Left forelimb (tissue), 1 donor: ENCODE measurements at places on chromosomes 6 and 20.
A peak's percentile ranks its signal among the peaks of the same experiment; 100 is the strongest.

DNA sequence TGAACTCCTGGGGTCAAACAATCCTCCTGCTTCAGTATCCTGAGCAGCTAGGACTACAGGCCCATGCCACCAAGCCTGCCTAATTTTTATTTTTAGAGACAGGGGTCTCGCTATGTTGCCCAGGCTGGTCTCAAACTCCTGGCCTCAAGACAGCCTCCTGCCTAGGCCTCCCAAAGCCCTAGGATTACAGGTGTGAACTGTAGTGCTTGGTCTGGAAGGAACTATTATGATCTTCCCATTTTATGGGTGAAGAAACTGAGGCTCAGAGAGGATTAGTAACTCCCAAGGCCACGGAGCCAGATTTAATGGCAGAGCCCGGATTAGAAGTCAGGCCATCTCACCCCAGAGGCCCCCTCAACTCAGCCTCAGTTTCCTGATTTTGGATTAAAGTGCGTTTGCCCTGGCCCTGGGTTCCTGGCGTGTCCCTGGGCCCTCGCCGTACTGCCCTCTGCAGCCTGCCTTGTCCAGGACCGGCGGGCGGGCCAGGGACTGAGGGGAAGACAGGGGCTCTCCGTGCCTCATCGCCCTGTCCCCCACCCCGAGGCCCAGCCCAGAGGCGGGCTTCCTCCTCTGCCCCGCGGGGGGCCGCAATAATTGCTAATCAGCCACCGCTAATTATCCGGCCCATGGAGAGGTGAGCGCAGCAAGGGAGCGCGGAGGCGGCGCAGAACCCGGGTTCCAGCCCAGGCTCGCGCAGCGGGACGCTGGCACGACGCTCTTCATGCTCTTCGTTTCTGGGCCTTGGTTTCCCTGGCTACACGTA lies 34.9 kb downstream of the CD40 start:
- no peak for DNase-seq

- DNase-seq, result no peak
These were observed 27.5 kb upstream of the TBX18 start for GRCh38 chr6:84791927-84792326.

- no peak for DNase-seq
These were observed 10.6 kb downstream of the MYB start for GRCh38 chr6:135191508-135192255.

- DNase-seq, result no peak
These were observed 63.5 kb downstream of the TRMT6 start for GRCh38 chr20:5886788-5887187.

GRCh38 chr6:162726947-162727321 lies 632 bp downstream of the PRKN start:
- DNase-seq, result no peak

- DNase-seq, result no peak
These were observed 77.2 kb downstream of the SSR1 start for GRCh38 chr6:7235712-7236305.

DNA sequence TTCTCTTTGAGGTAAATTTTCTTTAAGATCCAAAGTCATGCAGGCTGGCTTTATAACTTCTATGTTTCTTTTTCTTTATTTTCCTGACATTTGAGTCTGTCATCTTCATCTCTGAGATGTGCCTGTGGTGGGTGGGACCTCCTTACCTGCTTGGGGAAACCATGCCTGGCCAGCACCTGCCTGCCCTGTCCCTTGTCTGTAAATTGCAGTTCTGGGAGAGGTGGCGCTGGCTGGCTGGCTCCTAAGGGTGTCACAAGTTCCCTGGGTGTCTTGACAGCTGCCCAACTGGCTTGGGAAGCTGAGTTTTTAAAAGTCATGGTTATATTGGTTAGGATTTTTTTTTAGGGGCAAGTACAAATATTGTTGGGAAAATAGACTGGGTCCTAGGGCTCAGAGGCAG lies 36.3 kb downstream of the SCAND1 start:
- no peak for DNase-seq

DNA sequence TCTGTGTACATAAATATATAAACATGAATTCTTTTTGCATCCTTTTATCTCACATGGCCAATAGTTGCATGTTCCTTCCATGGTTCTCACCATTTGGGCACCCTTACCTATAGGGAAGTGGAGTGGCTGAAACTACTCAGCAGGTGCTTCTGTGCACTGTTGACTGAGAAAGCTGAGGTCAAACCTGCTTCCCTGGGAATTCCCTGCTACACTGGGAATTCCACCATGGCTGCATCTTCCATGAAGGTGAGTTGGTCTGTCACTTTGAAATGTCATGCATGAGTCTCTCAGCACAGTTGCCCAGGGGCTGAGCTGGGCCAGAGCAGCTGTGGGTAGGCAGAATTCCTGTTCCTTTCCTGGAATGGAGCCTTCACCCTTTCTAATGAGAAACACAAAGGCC lies 193.8 kb upstream of the PRSS16 start:
- DNase-seq, result no peak

DNA sequence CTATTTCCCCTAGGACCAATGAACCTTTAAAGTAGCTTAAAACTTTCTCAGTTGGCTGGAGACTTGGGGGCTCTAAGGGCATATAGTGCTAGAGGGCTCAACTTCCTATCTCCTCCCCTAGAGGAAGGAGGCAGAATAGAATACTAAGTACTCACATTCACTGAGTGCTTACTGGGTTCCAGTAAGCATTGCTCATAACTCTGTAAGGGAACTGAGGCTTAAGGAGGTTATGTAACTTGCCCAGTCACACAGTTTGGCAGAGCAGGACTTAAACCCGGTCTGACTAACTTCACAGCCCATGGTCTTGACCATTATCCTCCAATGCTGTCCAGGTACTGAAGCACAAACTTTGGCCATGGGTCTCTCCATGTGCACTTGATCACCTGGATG lies 12.5 kb downstream of the SESN1 start:
- no peak for DNase-seq

DNA sequence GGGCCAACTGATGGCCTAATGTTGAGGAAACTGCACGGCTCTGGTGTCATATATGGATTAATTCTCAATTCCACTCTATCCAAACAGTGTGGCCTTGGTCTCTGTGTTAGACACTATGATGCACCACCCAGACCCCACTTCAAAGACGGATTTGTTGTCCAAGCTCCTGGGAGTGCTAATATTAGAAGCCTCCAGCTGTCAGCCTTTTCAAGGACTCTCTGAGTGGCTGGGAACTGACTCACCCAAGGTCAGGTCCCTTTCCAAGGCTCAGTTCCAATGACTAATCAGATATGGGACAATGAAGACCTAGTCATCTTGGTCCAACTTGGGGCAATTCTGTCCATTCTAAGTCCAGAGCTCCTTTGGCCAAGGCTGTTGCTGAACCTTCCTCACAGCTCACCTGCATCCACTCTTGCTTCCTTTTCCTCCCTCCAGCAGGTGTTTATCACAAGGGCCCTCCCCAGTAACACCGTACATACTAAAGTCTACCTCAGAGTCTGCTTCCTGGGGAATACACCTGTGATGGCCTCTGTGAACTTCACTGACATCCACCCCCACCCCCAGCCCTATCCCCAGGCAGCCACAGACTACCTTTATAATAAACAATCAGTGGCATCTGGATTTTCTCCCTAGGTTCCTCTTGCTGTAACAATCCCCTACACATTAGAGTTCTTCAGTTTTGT lies 7.2 kb upstream of the IL20RA start:
- DNase-seq, result no peak

DNA sequence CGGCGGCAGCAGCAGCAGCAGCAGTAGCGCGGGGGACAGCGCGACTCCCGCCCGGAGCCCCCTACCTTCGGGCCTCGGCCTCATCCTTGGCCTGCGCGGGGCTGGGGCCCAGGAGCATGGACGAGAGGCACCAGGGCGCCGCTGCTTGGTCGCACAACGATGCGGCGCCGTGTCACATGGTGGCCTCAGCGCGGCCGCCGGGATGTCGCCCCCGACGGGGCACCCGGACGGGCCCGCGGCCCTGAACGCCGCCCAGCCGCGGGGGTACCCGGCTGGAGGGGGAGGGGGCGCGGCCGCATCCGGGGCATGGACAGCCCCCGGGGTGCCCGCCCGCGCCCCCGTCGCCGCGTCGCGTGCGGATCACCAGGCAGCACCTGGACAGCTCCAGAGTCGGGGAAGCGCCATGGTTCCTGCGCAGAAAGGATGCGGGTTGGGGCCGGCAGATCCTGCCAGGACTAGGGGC lies 57.1 kb downstream of the CDH22 start:
- no peak for DNase-seq

DNA sequence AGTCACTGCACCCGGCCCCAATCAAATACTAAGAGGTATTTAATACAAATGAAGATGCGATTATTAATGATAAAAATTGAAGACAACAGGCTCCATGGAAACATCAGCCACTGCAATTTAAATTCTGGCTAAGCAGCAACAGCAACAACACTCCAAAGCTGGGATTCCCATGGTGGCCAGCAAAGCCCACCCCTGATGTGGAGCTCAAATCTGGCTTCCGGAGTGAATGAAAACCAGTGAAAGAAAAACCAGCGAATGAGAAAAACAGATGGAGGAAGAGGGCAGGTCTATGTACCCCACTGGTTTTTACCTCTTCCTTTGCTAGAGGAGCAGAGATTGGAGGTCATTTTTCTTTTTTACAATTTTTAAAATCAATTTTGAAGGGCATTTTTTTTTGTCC lies 135.9 kb upstream of the PDE10A start:
- DNase-seq, result no peak

DNA sequence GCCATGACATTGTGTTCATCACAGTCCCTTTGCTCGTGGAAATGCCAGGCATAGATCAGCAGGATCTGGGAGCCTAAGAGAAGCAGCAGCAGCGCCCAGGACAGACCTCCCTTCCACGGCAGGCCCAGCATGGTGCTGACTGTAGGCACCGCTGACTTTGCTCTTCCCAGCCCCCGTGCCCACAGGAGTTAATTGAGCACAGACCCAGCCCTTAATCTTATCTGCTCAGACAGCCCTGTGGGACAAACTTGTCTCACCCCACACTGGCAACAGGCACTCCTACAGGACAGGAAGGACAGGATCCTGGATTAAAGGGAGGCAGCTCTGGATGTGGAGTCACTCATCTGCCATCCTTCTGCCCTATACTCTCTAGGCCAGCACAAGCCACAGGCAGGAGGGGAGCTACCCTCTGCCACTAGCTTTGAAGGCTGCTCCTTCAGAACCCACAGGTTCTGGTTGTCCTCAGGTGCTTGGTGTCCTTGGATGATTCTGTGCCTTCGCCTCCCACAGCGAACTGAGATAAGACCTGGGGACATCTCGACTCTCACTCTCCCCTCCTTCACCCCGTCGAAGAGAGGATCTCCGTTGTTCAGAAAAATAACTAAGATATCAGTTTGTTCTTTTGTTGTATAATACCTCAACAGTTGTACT lies at the start of gene CST9L:
Gene CST9L, minus strand, starts transcription at position 165 of the 651 bp plus-strand sequence. Its CDS starts 34 bp downstream, at position 131.
- peak; percentile 38 for DNase-seq

- no peak for DNase-seq
These were observed 245.3 kb downstream of the QKI start for GRCh38 chr6:163659803-163660202.

DNA sequence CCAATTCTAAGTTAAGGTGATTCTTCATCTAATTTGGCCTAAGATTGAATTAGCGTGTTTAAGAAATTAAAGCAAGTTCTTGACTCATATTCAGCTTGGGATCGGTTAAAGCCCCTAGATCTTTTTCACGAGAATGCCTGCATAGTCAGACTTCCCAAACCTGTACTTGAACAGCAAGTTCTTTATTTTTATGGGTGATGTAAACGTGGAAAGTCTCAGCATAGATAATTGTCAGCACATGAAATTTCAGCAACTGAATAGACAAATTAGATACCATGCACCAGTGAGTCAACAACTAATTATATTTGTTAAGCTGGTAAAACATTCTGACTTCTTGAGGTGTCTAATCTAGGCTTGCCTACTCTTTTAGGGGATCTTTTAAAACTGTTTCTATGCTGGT lies 183.1 kb upstream of the TNFAIP3 start:
- no peak for DNase-seq

DNA sequence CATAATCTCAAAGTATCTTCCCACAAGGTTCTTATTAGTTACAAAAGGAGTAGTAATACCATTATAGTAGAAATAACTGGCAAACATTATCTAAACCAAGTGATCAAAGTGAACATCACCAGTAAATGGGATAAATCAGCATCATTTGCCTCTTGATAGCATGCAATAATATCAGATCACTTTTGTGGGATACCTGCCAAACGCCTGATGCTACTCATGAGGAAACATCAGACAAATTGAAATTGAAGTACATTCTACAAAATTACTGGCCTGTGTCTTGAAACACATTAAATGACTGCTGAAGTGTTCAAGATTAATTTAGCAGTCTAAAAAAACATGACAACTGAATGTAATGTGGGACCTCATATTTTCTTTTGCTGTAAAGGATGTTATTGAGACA lies 208.1 kb downstream of the TINAG start:
- DNase-seq, result no peak

- peak; percentile 52 for DNase-seq
These were observed 61.7 kb downstream of the TCP11 start for GRCh38 chr6:35079311-35080000.

DNA sequence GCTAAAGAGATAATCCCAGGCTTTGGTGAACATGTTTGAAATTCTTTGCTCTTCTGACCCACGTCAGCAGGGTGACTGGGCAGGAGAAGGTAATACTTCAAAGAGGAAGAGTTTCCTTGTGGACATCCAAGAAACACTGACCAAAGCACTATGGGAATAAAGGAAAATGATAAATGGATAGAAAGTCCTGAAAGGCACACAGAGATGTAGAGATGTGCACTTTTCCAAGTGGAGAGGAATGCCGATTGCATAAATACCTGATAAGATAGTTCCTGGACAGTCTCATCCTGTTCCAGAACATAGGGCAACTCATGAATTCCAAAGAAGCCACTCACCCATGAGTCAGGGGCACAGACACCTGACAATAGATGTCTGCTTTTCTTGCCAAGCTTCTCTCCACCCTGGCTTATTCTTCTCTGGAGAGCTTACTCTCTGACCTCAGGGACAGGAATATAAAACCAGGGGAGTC lies 191.3 kb upstream of the FOXA2 start:
- DNase-seq, result no peak

GRCh38 chr6:112225691-112226090 lies 28.7 kb downstream of the LAMA4 start:
- DNase-seq, result no peak

DNA sequence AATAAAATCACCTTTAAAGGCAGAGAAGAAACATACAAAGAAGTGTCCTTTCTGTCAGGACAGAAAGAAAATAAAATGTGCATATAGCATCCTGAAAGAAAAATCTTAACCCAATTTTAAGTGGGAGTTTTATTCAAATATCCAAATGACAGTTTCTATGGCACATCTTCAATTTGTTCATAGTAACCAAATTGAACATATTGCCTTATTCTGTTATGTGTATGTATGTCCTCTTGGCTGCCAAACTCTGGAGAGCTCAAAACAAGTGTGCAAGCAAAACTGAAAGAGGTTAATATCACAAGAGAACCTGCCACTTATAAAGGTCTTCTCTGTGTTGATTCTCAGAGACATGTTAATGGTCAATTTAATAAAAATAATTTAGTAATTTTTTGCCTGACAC lies 334.7 kb downstream of the BCKDHB start:
- no peak for DNase-seq

DNA sequence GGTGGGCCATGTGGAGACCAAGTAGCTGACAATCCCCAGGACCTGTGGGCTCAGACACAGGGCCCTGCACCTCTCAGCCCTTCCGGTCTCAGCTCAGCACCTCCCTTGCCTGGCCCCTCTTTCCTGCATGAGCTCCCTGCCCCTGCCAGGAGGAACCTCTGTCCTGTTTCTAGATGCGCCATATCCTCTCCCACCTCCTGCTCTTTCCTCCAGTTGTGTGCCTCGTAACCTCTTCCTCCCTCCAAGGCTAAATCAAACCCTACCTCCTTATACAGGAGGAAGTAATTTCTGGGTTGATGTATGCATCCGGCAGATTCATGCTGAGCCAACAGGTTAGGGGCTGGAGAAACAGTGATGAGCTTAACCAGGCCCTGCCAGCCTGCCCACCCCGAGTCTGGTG lies 30.9 kb downstream of the ITPR3 start:
- no peak for DNase-seq

GRCh38 chr20:44003609-44004008 lies 89.0 kb downstream of the TOX2 start:
- DNase-seq, result peak; percentile 26
